ENCODE measurements at places on chromosomes 2 and 18.

GRCh38 chr2:120596990-120597594 lies 138.6 kb upstream of the GLI2 start:
- no peak for DNase-seq

- no peak for DNase-seq
Measured at GRCh38 chr2:72731116-72731515, 94.7 kb downstream of the EXOC6B start.

- no peak for DNase-seq
Measured at GRCh38 chr2:168560817-168561499, 104.9 kb downstream of the CERS6 start.

DNA sequence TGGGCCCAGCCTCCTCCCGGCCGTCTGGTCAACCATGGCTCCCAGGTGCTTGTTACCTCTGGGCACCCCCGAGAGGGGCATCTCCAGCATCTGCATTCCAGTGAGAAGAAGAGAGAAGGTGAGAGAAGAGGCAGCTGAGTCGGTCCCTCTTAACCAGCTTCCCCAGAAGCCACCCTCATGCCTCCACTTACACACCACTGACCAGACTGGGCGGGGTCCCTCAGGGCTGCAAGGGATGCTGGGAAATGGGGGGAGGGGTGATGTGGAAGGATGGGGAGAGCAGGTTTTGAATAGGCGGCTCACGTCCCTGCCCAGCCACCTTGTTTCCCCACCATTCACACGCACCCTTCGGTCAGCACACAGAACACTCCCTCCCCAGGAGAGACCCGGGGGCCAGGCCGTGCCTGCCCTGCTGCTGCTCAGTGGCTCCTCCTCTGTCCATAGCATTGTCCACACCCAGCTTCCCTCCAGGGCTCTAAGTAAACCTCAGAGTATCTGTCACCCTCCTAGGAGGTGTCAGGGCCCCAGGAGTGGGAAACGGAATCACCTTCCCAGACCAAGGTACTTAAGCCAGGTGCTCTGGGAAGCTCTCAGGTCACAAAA lies 34.7 kb downstream of the GBX2 start:
- no peak for DNase-seq

- no peak for DNase-seq
Measured at GRCh38 chr2:159266554-159266953, 19.9 kb downstream of the WDSUB1 start.

- DNase-seq, result no peak
Measured at GRCh38 chr2:200026332-200027230, 71.2 kb downstream of the MAIP1 start.

GRCh38 chr2:90207454-90208058 lies 1516.1 kb downstream of the RPIA start:
- DNase-seq, result no peak

- DNase-seq, result no peak
Measured at GRCh38 chr2:59887366-59887765, 666.1 kb downstream of the BCL11A start.

DNA sequence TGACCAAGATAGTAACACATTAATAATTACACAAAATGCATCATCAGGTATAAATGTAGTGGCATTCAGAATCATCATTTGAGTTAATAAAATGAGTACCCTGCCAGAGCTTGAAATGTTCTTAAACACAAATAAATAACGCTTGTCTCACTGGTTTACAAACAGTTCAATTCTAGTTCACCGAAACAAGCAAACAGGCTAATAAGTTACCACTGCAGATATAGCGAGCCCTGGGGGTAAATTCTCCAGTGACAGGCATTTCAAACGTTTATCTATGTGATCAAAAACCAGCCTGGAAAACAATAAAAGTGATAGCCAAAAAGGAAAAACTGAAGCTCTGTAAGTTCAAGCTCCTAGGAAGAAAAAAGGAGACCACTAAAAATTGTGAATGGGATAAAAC lies 152.6 kb downstream of the THADA start:
- DNase-seq, result no peak

GRCh38 chr18:4636967-4637366 lies 181.9 kb upstream of the DLGAP1 start:
- peak; percentile 8 for DNase-seq

- DNase-seq, result peak; percentile 51
Measured at GRCh38 chr18:49728542-49728941, 84.8 kb downstream of the ACAA2 start.

DNA sequence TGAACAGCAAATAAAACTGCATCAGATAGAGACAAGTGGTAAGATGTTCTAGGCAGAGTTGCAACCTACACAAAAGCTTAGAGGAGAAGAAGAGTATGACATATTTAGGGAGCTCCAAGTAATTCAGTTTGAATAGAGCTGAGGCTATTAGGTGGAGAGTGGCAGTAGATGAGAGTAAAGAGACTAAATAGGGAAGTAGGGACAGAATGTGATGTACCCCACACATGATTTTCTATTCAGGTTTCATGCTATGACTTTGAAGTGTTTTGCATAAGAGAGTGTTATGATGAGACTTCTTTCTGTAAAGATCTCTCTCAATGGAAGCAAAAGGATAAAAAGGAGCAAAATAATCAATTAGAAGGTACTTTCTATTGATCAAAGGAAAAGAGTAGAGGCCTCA lies 206.8 kb upstream of the ERBB4 start:
- DNase-seq, result no peak

GRCh38 chr18:34990597-34990996 lies 50.6 kb upstream of the MAPRE2 start:
- DNase-seq, result no peak

GRCh38 chr2:159880729-159881128 lies 82.7 kb upstream of the CD302 start:
- DNase-seq, result no peak

DNA sequence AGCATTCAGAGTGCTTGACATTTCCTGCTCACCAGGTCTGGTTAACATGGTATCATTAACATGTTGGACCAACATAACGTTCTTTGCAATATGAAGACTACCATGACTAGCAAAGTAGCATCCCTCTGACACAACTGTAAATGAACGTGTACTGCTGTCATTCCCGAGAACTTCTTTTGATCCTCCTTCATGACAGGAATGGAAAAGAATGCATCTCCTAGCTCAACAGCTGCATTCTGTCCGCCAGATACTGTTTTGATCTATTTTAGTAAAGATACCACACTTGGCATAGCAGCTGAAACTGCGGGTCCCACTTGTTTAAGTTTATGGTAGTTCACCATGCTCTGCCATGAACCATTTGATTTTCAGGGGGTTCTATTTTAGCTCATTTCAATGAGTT lies 144.2 kb upstream of the PARD3B start:
- DNase-seq, result no peak

DNA sequence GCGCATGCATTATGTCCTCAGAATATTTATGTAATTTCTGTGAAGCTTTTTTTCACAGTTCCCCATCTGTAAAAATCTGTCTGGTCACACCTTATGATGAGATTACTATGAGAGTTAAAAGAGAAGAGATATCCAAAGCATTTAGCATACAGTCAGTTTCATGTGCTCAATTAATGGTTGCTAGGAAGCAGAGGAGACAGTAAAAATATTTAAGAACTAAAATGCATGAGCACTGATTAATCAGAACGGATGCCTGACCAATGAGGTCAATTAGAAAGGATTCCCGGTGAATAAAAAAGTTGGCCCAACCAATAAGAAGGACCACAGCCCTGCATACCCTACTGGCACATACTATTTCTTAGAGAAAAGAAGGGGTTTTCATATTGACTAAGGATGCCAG lies 12.0 kb upstream of the CRIM1 start:
- DNase-seq, result no peak

DNA sequence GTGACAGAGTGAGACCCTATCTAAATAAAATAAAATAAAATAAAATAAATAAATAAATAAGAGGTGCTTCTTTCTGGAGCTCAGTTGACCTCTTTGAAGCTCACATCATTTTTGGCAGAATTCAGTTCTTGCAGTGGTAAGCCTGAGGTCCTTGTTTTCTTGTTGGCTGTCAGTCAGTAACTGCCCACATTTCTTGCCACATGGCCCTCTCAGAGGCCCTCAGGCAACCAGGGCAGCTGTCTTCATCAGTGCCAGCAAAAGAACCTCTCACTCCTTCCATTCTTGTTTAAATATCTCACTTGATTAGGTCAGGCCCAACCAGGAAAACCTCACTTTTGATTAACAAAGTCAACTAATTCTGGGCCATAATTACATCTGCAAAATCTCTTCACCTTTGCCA lies 53.2 kb downstream of the RAPGEF4 start:
- no peak for DNase-seq

DNA sequence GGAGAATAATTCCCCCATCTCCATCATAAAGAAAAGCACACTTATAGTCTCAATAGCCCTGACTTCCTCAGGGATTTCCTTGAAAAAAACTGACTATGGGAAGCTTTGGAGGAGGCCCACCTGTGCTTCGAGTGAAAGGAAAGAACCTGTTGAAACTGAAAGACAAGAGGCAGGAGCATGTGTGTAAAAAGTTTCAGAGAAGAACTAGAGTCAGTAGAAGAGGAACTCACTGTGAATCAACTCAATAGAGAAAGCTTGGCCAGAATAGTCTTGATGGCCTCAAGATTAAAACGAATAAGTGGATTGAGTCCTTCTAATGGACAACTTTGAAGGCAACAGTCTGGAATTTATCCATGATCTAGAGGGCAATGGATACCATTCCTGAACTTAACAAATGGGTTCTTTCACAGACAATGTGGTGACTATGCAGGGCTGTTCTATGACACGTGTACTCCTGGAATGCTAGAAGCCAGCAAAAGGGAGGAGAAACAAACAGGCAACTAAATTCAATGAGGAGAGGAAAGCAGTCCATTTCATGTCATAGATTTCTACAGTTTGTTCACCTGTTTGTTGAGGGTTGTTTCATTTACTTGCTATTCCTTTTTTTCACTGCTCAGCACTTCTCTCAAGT lies 442.3 kb downstream of the GRB14 start:
- no peak for DNase-seq

DNA sequence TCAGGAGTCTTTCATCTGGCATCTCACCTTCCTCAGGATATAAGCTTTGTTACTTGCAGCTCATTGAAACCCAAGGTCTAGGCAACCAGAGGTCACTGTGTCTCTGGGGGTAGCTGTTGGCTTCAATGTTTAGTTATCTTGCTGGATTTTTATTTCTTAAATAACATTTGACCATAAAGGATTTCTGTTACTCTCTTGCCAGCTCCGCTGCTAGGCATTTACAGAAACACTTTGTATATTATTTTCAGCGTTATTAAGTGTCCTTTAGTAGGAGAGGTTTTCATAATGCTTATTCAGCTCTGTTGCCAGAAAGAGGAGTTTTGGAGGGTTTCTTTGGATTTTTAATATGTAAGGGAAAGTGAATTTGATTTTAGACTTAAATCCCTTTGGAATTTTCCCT lies 61.4 kb downstream of the QPCT start:
- DNase-seq, result no peak

DNA sequence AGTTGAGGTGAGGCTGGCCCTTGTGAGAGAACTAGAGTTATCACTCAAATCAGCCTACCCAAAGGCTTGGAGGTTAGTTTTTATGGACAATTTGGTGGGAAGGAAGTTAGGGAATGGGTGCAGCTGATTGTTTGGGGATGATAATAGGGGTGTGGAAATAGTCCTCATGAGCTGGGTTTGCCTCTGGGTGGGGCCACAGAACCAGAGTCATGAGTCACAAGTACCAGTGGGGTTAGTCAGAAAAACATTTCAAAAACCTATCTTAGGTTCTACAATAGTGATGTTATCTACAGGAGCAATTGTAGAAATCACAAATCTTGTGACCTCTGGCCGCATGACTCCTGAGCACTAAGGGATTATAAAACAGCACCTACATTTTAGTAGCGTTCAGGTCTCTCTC lies 630.1 kb upstream of the PIK3C3 start:
- no peak for DNase-seq

DNA sequence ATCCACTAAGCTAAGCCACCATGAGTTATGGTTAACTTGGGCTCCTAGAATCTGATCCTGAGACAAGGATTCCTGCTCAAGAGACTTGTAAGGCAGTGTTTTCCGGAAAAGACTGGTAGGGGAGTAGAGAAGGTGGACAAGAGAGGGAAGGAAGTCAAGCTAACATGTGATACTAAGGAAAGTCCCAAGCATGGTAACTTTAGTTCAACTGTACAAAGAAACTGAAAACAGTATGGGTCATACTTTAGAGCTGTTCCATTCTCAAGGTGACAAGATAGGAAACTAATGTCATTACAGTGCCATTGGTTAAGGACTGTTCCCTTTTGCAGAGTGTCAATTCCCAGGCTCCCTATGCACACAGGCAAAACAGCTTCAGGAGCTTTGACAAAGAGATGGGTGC lies 5.8 kb downstream of the MYO5B start:
- no peak for DNase-seq

DNA sequence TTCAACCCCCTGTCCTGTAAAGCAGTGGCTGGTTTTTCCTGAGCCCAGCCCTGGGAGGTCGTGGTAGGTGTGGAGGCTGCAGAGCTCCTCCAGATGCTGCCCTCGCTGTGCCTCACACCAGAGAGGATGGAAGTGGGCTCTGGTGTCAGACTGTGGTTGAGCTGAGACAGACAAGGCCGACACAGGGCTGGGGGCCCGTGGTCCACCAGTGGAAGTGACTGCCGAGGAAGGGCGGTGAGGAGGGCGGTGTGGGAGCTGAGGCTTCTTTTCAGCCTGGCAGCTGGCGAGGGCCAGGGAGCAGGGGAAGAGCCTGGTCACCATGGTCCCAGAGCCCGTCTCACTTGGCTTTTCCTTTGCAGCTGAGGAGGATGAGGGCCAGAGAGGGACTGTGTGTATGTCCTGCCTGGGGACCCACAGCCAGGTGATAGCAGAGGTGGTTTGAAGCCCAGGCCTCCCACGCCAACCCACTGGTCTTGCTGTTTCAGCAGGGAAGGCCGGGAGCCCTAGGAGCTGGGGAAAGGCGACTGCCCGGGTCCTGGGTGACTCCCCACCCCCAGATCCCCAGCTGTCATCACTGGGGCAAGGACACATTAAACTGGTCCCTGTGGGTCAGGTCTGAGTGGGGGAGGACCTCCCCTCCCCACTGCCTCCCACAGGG lies 8.5 kb downstream of the SFTPB start:
- no peak for DNase-seq

DNA sequence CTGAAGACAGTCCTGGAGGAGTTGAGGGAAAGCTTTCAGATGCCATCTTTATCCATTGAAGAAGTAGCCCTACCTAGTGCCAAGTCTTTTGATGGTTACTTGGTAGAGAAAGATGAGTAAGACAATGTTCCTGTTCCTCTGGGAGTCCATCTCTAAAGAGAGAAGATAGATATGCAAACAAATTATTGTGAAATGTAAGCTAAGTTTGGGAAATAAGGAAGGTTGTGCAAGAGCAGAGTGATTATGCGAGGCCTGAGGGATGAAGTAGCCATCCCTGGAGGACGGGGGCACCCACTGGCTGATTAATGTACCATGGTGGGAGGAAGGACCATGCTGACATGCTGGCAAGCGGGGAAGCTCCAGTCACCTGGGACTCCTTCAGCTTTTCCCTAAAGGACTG lies 994 bp upstream of the DTNA start:
- no peak for DNase-seq

GRCh38 chr18:2706903-2707302 lies 51.4 kb downstream of the SMCHD1 start:
- no peak for DNase-seq
